Cardiac muscle cell (in vitro differentiated cells and primary cell): ENCODE measurements at places on chromosomes 2 and 18. TPM values are rescaled to one million over a fixed set of nuclear protein-coding genes. Genes with fewer than 3 reads are reported as not detected.
A peak's percentile ranks its signal among the peaks of the same experiment; 100 is the strongest.

- DNase-seq: no peak
Observed at GRCh38 chr2:212995920-212996319, 155.5 kb downstream of the IKZF2 start.

GRCh38 chr2:179861416-179862067 is at the start of gene ZNF385B:
Gene ZNF385B (minus strand): TSS chr2:179861612.
- DNase-seq: peak; percentile 21

DNA sequence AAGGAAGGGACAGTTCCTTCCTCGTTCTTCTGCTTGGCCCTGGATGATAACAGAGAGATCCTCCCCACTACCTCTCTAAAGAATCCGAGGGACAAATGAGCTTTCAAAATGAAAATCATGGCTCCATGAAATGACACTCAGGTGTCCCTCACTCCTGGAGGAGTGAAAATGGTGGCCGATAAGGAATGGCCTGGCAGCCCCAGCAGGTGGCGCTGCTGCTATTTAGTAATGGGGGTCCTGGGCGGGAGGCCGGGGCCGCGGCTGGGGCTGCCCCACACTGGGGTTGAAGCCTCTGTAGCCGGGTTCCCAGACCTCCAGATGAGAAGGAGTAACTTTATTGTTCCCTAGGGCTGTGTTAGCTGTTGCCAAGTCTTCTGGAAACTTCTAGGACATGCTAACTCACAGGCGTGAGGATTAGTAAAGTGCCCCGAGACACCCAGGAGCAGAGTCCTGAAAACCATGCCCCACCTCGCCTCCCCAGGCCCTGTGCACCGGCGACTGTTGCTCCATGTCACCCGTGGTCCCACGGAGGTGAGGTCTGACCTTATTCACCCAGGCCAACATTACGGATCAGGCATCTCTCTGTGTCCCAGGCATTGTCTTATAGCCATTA is 138.0 kb downstream of the CTIF start:
- DNase-seq: peak; percentile 58

DNA sequence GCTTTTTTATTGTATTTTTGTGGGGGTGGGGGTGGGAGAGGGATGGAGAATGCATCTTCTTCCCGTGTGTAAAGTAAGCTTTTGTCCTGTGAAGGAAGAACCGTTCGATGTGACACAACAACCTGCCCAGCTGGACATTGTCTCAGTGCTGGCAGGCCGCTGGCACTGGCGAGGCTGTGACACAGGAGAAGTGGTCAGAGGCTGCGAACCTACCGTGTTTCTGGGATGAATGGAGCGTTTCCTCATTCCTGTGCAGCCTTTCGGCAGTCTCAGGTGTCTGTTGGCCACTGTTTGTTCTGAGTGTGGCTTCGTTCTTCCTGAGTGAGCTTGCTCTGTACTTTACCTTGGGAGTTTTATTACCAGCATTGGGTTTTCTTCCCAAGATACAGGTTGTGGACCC is 8.0 kb downstream of the RAMP1 start:
- DNase-seq: no peak

The C2orf72 gene
- 4.2 and 5.4 TPM in 2 replicates for total RNA-seq

- DNase-seq: peak; percentile 67
Observed at GRCh38 chr18:35005963-35006577, 35.1 kb upstream of the MAPRE2 start.

The C1GALT1C1L gene
- total RNA-seq: 0.60 TPM in 1 of 2 replicates, not detected in the other

GRCh38 chr2:161116509-161116908 is 43.7 kb upstream of the TANK start:
- DNase-seq: no peak

- no peak for DNase-seq
Observed at GRCh38 chr2:6617794-6618193, 247.9 kb downstream of the CMPK2 start.

GRCh38 chr2:234454433-234454832 is 42.4 kb downstream of the ARL4C start:
- no peak for DNase-seq

The TEX44 gene
- total RNA-seq: not detected in 2 replicates

DNA sequence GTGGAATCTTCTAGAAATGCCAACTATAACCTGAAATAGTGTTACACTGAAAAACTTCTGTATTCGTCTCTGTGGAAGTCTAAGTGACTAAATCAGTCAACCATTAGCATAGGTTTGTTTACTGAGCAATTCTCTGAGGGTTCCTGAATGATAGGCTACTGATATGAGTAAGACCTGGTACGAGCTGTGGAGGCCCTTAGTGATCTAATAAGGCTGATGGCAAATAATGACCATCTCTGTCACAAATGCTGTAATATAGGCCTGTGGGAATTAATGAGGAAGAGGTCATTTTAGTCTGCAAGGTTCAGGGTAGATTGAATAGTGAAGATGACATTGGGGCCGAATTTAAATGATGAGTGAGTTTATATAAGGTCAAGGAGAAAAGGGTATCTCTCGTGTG is 82.5 kb downstream of the MGAT5 start:
- no peak for DNase-seq

The SLC4A3 gene
- total RNA-seq: 38.8 and 39.8 TPM in 2 replicates

DNA sequence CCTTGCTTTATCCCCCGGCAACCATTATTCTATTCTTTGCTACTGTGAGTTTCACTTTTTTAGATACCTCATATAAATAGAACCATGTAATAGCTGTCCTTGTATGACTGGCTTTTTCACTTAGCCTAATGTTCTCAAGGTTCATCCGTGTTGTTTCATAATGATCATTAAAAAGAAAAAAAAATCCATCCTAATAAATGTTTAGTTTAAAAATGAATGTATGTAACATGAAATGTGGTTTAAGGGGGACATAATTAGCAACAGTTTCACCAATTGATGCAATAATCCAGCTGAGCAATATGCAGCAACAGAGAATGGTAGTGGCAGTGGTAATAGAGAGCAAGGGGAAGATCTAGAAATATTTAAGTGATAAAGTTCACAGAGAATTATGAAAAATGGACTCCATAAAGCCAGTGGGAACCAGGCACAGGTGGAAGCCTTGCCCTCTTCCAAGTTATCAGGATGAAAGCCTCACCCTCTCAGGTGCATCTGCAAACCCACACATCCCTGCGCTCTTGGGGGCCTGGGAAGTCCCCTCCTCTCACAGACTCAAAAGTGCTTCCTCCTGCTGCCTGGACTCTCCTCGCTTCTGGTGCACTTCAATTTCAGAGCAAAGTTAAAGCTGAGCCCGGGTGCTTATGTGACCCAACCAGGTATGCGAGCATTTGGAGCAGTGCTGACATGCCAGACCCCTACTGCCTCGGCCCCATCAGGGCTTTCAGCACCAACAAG is 1403.3 kb upstream of the SLC39A10 start:
- DNase-seq: no peak

GRCh38 chr2:189829102-189829833 is 45.0 kb downstream of the PMS1 start:
- no peak for DNase-seq

The FASTKD2 gene
- total RNA-seq: 16.5 and 22.3 TPM in 2 replicates

The CABLES1 gene
- 3.8 and 4.9 TPM in 2 replicates for total RNA-seq

The DIS3L2 gene
- 37.7 and 50.1 TPM in 2 replicates for total RNA-seq

DNA sequence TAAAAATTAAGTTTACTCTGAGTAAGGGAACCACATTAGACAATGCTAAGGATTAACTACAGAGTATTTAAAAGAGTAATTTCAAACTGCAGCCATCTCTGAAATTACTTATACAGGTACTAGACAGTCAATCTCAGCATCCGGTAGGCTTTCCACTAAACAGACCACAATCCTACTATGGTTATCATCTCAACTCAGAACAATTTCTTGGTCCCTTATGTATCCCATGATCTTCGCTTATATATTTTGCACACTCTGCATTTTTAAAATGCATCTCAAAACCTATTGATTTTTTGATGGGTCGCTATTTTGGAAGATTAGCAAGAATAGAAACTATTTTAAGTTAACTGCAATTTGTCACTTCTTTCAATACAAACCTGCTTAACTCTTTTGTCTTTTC is 1.4 kb downstream of the PPP4R1 start:
- DNase-seq: no peak

GRCh38 chr18:3616142-3616541 is 166.2 kb downstream of the TGIF1 start:
- DNase-seq: no peak

DNA sequence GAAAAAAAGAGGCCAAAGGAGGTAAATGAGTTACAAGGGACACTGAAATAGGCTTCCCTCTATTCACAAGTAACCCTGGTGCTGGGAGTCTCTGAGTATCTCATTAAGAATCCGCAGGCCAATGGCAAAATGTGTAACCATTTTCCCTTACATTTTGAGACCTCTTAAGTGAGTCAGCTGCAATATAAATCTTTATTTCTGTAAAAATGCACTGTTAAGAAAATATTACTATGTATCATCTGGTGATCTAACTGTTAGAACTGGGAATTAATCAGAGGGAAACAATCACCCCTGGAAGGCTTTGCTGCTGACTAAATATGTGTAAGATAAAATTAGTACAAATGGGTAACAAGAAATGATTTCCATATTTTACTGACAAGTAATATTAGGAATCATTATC is 483.1 kb upstream of the CHST9 start:
- no peak for DNase-seq

The TBR1 gene
- total RNA-seq: 0.25 and 0.48 TPM in 2 replicates

GRCh38 chr2:109724533-109725460 is 69.3 kb upstream of the RGPD5 start:
- no peak for DNase-seq

- DNase-seq: no peak
Observed at GRCh38 chr2:154952346-154952980, 254.0 kb downstream of the KCNJ3 start.

The SDC1 gene
- total RNA-seq: 13.3 and 13.5 TPM in 2 replicates

The ALKAL2 gene
- 0.95 TPM in 1 of 2 replicates, not detected in the other for total RNA-seq

GRCh38 chr2:48480526-48480925 is 49.4 kb upstream of the STON1 start:
- peak; percentile 17 for DNase-seq

- DNase-seq: no peak
Observed at GRCh38 chr2:99524056-99524455, 34.2 kb upstream of the REV1 start.

The BCL11A gene
- 15.7 and 17.1 TPM in 2 replicates for total RNA-seq

The EDAR gene
- total RNA-seq: not detected in 2 replicates

The KCNG2 gene
- not detected in 2 replicates for total RNA-seq

- no peak for DNase-seq
Observed at GRCh38 chr2:227462462-227462951, 9.4 kb upstream of the AGFG1 start.
